ENCODE measurements at places on chromosomes 6 and 20. TPM values are rescaled to one million over a fixed set of nuclear protein-coding genes. Genes with fewer than 3 reads are reported as not detected.

GRCh38 chr6:165266191-165266590, 43.2 kb downstream of the C6orf118 start:
- DNase-seq: no peak

DNA sequence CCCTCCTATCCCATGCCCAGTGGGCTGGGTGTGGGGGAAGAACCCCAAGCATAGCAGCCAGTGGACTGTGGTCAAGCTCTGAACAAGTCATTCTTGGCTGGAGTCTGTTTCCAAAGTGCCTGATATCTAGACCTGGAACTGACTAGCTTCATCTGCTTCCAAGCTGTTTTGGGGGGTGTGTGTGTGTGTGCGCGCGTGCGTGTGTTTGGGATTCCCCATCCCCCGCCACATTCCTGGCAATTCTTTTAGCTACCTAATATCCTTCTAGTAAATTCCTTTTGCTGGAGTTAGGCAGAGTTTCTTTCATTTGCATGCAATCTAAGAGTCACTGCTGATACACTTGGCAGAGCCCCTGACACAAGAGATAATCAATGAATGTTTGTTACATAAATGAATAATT, 7.8 kb downstream of the PAK5 start:
- DNase-seq: no peak

- peak; percentile 38 for DNase-seq
Measured at GRCh38 chr6:25122001-25122400, 157.2 kb upstream of the CARMIL1 start.

The TREM1 gene
- total RNA-seq: 2.9 TPM

GRCh38 chr6:43120944-43121913, 45.1 kb downstream of the PTK7 start:
- DNase-seq: peak; percentile 92

GRCh38 chr20:38377039-38377685, 30.9 kb downstream of the LBP start:
- DNase-seq: no peak

GRCh38 chr6:36973647-36974046, 12.3 kb downstream of the MTCH1 start:
- DNase-seq: no peak

GRCh38 chr6:36508532-36508931, 38.7 kb downstream of the STK38 start:
- DNase-seq: no peak

DNA sequence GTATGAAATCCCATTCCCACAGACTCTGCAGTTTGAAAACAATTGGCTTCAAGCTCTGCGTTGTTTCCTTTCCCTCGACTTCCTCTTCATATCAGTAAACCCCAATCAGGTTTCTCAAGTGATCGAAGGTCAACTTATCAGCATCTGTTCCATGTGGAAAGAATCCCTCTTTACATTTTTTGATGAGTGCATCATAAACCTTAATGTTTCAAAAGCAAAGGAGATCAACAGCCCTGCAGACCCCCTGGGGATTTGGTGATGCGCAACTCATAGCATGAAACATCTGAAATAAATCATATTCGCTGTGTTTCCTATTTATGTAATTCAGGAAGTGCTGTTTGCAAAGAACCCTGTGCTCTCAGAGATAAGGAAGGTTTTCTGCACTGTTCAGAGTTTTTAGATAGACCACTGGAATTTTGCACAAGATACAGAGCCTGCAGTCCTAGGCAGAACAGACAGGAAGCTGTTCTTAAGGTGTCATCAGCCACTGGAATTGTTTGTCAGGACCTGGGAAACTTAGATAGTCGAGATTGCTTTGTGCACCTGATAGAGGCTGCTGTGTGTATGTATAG, 216.0 kb downstream of the HIVEP2 start:
- no peak for DNase-seq

- DNase-seq: no peak
Measured at GRCh38 chr6:6328451-6328850, 8.0 kb upstream of the F13A1 start.

- no peak for DNase-seq
Measured at GRCh38 chr20:3000852-3001523, 42.4 kb upstream of the GNRH2 start.

The FAM83C gene
- total RNA-seq: not detected

DNA sequence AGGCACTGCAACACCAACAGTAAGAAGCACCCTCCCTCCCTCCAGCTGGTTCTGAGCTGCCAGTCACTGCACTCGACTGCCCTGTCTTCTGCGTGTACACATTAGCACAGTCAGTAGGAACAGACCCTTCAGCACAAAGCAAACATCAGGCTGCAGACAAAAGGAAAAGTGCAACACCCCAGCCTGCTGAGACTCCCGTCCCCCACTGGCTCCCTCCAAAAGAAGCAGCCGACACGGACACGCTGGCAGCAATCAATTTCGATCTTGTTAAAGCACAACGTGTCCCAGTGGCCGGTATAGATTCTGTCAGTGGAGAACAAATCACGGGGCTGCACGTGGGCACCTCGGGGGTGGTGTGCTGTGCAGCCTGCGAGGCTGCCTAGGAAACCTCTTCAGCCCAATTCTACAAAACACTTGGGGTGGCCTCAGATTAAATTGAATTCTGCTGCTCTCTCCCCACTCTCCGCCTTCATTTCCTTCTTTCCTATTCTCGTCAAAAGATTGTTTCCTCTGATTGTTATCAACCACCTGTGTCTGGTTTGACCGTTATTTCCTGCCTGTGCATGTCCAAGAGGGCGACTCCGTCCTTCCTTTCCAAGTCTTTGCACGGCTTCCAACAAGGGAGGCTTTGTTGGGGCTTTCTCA, 38.7 kb downstream of the TRAF3IP2 start:
- DNase-seq: no peak

The PHACTR1 gene
- total RNA-seq: 6.4 TPM

- DNase-seq: no peak
Measured at GRCh38 chr6:87826424-87826823, 124.4 kb upstream of the AKIRIN2 start.

GRCh38 chr20:22320245-22320915, 264.0 kb downstream of the FOXA2 start:
- DNase-seq: no peak

- DNase-seq: no peak
Measured at GRCh38 chr20:25044261-25044560, 13.7 kb downstream of the ACSS1 start.

The RRAGD gene
- 5.5 TPM for total RNA-seq

DNA sequence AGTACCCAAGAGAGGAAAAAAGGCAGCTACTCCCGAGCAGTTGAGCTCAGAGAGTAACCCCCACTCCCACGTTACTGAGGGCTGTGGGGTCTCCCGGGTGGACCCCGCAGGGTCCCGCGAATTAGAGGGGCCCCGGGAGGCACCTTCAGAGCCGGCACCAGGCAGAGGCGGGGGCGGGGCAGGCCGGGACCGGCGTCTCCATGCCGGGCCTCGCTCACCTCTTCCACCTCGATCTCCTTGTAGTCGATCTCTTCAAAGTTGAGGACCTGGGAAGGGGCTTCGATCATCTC, 381 bp downstream of the MAP3K7 start:
- DNase-seq: no peak

GRCh38 chr6:137880746-137881521, 13.9 kb downstream of the TNFAIP3 start:
- DNase-seq: no peak

DNA sequence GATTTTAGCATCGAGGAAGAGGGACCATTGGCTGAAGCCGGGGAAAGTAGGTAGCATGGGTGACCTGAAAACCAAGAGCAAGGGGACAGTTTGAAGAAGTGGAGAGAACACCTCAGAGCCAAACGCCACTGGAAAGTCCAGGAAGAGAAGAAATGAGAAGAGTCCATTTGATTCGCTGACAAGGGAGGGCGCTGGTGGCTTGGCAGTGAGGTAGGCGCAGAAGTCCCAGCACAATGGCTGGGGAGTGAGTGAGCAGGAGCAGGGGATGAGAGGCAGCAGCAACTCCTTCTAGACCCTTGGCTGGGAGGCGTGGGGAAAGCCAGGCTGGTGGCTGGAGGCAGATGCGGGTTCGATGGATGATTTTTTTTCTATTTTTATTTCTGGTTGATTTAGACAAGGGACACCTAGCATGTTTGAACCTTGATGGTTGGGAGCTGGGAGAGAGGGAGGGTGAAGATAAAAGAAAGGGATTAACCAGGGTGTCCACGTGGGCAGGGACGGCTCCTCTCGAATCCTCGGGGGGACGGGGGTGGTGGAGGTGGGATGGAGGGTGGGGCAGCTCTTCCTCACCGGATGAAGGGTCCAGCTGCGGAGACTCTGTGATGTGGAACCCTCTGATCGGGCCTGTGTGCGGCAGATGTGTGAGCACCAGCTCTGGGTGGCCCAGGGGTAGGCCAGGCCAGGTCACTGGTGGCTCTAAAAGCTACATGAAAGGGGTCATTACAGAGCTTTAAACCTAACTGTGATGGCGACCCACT, 164.2 kb downstream of the NFATC2 start:
- DNase-seq: no peak

The TMEM74B gene
- total RNA-seq: 0.33 TPM

The ZFP64 gene
- total RNA-seq: 6.7 TPM

GRCh38 chr6:111175109-111175508, 87.8 kb downstream of the SLC16A10 start:
- DNase-seq: no peak

The MROH8 gene
- 4.6 TPM for total RNA-seq

DNA sequence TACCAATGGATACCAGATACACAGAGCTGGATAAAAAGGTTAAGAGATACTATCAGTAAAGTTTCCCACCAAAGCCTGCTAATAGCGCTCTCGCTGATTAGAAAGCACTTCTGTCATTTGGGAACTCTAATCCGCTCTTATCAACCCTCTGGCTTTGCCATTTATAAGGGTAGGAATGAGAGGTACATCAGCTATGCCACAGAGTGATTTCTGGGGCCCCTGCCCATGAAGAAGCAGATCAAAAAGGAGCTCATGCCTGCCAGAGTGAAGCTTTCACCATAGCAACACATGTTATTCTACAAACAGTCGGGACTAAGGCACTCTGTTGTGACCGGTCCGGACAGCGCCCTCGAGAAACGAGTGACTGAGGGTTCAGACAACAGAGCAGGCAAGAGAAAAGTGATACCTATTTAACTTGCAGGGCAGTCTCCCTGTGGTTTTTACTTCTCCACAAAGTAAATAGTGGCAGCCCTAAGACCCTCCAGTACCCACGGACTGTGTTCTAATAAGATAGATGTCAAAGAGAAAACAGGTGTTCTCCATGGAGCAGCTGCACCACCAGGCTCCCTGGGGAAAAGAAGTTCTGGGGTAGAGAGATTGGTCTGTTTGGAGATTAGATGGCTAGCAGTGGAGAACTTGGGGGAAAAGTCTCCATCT, 5.6 kb downstream of the TRAM2 start:
- DNase-seq: no peak

- no peak for DNase-seq
Measured at GRCh38 chr20:22080985-22081384, 375.5 kb downstream of the PAX1 start.

- DNase-seq: no peak
Measured at GRCh38 chr20:10430704-10431103, 3.3 kb downstream of the MKKS start.

GRCh38 chr6:135090819-135091218, 36.2 kb upstream of the HBS1L start:
- DNase-seq: no peak

The NFKBIE gene
- total RNA-seq: 5.0 TPM

The MYT1 gene
- 0.20 TPM for total RNA-seq

DNA sequence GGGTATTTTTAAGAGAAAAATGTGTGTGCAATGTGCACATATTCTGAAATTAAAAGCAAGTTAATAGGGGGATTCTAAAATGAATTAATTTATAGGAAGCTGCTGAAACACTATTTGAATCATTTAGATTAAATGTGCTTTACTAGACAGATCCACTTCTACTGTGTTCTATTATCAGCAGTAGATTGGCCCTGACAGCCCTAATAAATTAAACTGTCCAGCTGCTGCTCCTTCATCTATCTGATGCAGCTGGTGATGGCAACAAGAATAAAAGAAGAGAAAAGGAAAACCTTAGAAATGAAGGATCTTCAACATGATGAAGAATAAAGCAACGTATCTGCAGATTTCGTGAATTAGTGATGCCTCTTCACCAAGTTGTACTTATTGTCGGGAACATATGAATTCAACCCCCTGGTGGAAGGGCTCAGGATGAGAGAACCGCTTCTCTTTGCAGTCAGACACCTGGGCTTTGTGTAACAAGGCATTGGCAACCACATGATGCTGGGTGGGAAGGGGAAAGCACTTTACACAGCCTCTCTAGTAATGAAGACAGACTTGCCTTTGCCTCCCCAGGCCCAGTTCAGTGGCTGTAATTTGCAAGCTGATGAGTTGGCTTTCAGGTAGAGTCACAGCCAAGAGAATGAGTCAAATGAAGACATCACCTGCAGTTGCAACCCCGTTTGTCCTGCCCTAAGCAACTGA, 94.4 kb downstream of the LAMP5 start:
- DNase-seq: no peak

The COL21A1 gene
- total RNA-seq: 2.5 TPM

GRCh38 chr6:24933868-24934401, 1.8 kb downstream of the RIPOR2 start:
- DNase-seq: no peak
